ENCODE measurements at places on chromosomes 12 and 14.

DNA sequence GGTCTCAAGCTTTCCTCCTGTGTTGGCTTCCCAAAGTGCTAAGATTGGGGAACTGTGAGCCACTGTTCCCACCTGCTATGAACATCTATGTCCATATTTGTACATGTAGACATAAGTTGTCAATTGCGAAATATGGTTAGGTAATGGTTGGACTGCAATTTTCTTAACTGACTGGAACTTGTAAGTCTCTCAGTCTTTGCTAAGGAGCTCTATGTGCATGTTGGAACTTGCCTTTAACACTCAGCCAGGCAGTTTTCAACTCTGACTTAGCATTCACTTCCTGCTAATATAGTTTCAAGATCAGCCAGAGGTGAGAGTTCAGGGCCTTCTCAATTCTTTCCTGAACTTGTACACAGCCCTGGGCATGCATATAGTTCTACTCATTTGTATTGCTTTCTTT lies 44.5 kb upstream of the EEA1 start:
- no peak for DNase-seq

DNA sequence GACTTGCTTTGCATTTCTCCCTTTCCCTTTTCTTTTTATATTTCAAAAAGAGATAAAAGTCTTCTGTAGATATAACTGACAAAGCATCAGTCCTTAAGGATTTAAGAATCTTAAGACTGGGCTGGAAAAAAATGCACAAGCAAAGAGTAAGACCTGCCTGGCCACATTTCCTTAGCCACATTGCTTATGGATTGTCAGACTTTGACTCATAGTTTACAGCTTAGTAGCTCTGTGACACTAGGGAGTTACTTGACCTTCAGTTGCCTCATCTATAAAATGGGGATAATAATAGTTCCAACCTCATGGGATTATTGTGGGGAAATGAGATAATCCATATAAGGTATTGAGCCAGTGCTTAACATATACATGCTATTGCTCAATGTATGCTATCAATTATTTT lies 66.4 kb upstream of the STK38L start:
- DNase-seq = no peak

- DNase-seq = no peak
These were observed 142.1 kb downstream of the SLC16A7 start for GRCh38 chr12:59737725-59738463.

- no peak for DNase-seq
These were observed 54.0 kb upstream of the ATP2B1 start for GRCh38 chr12:89762498-89763170.

DNA sequence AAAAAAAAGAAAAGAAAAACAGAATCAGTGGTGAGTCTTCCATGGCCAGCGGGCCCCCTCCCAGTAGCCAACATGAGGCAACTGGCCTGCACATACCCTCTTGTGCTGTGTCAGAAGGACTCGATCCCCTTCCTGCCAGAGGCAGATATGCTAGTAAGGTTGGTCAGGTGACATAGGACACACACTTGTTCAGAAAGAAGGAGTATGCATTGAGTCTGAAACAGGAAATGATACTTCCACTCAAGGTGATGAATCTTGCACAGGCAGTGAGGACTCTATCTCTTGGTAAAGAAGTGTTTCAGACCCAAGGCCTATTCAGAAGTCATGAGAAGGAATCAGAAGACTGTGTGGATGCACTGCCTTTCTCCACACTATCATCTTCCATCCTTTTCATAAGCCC lies 269.7 kb upstream of the FAR2 start:
- DNase-seq = no peak

GRCh38 chr12:39780913-39781446 lies 161.4 kb upstream of the ABCD2 start:
- DNase-seq = no peak

DNA sequence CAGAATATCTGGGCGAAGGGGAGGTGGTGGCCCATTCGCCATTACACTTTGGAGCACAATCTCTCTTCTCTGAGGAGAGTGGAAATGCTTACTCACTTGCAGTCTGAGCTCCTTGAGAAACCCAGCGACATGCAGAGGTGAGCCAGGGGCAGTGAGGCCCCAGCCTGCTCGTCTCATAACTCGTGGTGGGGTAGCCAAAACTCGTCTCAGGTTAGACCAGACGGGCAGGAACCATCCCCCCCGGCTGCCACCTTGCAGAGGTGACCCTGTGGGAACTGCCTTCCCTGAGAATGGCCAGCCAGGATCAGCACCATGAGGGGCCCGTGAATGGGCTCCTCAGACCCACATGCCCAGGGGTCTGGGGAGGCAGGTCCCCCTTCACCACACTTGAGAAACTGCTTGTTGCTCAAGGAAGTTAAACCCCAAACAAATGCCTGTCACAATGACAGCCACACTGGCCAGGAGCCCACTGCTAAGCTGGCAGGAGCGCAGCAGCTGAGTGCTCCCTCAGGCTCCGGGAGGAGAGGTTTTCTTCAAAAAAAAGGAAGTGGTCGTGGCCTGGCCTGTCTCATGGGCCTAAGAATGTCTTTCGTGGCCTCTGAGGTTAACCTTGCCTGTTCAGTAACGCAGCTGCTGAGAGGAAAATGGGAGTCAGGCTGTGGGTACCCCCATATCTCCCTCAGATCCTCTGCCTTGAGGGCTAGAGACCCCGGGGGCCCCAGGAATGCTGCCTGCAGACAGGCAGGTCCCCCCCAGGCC lies 9.2 kb upstream of the ALDH2 start:
- DNase-seq = no peak

DNA sequence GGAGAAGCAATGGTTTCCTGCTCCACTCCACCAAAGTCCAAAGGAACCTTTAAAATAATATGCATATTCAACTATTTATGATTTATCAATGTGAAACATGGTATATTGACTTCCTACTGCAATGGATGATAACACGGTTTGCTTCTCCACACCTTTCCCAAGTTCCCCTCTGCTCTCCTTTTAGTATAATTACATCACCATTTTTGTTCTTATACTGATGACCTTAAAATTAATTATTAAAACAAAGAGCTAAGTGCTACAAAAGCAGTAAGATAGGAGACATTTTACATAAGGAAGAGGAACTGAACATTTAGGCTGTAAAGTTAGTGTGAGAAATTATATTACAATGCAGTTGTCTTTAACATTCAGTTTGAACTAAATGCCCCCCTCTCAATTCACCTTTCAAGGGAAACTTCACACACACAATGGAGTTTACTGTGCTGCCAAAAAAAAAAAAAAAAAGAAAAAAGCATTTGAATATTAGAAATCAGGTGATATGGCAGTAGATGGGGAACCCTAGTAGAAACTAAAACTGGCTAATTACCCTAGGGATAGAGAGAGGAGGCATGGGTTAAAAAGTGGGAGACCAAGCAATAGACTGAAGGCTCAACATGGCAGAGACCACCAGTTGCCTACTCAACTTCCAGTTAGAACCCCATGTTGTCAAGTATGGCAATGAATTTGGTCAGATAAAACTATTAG lies 37.1 kb upstream of the STK38L start:
- DNase-seq = no peak

All from Panc1 (cell line).